ENCODE measurements at places on chromosomes 1 and 21.

DNA sequence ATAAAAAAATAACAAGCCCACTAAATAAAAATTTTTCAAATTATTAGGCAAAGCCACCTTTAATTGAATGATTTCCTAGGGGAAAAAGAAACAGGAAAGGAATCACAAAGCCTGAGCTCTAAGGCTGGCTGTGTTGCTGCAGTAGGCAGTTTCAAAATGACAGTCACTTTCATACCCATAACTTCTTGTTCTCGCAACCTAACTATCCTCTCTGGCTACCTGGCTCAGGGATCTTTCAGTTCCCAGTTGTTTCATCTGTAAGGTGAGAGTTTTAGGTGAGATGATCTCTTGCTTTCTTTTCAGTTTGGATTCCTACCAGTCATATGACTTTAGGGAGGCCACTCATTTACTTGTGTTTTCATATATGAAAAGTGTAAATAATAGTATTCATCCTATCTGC, 226.1 kb downstream of the ASTN1 start:
- DNase-seq, result no peak

GRCh38 chr1:245579881-245580280, 425.1 kb downstream of the KIF26B start:
- no peak for DNase-seq

GRCh38 chr1:174258148-174258550, 98.8 kb downstream of the RABGAP1L start:
- DNase-seq, result peak; percentile 54

- DNase-seq, result peak; percentile 23
Measured at GRCh38 chr1:59520827-59521418, 224.0 kb downstream of the FGGY start.

DNA sequence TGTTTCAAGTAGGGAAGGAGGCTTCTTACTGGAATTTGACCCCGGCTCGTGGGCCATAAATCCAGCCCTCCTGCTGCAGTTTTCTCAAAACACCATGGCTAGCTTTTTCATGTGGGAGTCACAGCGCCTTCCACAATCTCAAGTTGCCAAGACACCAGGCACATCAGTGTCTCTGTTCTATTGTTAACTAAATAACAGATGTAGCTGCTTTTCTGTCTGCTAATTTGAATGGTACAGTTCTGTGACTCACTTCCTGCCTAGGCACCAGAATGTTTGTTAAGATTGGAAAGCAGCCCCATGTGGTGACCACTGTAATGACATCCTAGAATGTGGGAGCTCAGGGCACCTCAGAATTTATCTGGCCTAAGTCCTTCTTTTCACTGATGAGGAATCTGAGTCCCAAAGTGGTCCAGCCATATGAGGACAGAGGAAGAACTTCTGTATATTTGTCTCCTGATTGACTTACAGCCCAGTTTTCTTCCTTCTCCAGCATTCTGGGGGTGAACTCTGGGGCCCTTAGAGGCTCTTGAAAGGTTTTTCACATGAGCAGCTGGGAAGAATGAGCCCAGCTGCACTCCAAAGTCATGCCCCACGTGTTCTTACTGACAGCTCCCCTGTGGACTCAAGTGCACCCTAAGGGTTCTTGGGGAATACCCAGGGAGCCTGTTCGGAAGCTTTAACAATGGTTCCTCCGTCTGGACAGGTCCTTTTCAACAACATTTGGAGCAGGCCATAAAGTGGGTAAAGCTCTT, 27.5 kb downstream of the TRIM45 start:
- DNase-seq, result peak; percentile 68

DNA sequence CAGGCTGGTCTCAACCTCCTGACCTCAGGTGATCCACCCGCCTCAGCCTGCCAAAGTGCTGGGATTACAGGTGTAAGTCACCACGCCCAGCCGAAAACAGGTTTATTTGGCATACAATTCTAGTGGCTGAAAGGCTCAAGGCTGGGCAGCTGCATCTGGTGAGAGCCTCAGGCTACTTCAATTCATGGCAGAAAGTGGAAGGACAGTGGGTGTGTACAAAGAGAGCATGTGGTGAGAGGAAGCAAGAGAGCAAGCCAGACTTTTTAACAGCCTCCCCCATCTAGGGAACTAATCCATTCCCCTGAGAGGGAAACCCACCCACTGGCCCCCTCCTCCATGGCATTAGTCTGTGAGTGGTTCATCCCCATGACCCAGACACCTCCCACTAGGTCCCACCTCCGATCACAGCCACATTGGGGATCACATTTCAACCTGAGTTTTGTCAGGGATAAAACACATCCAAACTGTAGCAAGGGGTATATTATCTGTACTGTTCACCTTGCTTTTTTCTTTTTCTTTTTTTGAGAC, 9.5 kb downstream of the BMP8A start:
- DNase-seq, result no peak

DNA sequence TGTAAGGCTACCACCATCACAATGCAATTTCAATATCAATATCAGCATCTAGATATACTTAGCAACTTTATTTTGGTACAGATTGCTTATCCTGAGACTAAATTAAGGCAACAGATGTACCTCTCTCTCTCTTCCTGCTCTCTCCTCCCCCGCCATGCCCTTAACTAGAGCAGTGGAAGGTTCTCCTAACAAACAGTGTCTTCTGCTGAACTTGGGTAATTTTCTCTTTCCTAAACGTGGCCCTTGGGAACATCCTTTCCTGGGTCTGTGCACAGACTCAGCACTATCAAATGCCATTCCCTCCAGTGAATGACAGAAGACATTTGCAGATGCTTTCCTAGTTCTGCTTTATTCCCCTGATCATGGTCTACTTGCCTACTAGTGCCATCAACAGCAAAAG, 85.6 kb upstream of the TTC39A start:
- no peak for DNase-seq

DNA sequence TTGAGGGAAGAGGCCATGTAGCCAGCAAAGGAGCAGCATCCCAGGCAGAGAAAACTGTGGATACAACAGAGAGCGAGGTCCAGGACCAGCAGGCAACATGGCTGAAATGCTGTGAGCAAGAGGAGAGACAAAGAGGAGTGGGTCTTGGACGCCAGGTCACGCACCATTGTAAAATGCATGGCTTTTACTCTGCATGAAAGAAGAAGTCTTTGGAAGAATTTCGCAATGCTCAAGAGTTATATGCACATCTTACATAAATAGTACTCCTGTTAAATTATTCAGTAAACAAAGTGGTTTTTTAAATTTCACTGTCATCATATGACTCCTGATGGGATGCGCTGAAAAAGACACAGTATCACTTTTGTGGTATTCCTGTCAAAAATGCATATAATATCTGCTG, 3.5 kb downstream of the CD244 start:
- no peak for DNase-seq

GRCh38 chr1:118659646-118660045, 328.5 kb downstream of the TBX15 start:
- no peak for DNase-seq

DNA sequence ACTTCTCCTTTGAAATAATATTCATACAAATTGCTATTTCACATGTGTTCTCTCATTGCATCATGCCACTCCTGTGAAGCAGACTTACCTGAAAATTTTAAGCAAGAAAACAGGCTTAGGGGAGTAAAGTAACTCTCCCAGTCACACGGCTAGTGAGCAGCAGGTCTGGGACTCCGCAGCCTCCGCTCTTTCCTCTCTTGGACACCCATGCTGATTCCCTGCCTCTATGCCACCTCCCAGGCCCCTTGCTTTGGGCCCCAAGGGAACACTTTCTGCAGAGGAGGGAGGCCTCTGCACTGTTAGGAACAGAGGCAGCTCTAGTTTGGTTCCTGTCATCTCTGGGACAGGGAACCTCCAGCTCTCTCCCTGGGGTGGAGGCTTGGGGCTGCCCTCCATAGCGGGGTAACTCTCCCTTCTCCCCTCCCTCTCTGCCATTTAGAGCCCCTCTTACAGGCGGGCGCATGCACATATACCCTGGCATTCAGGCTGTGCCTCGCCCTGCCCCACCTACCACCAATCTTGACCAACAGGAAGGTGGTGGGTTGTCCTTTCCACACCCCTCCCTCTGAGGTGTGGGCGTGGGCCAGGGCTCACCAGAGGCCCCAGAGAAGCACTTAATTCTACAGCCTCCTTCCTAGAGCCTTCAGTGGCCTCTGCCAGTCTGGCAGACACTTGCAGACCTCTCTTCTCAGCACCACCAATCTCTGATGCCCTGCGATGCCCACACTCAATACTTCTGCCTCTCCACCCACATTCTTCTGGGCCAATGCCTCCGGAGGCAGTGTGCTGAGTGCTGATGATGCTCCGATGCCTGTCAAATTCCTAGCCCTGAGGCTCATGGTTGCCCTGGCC, at the start of gene RXFP4:
TSS of gene RXFP4 (plus strand) at position 646 of the 852 bp plus-strand sequence. CDS start at position 718, 72 bp downstream.
- peak; percentile 35 for DNase-seq

DNA sequence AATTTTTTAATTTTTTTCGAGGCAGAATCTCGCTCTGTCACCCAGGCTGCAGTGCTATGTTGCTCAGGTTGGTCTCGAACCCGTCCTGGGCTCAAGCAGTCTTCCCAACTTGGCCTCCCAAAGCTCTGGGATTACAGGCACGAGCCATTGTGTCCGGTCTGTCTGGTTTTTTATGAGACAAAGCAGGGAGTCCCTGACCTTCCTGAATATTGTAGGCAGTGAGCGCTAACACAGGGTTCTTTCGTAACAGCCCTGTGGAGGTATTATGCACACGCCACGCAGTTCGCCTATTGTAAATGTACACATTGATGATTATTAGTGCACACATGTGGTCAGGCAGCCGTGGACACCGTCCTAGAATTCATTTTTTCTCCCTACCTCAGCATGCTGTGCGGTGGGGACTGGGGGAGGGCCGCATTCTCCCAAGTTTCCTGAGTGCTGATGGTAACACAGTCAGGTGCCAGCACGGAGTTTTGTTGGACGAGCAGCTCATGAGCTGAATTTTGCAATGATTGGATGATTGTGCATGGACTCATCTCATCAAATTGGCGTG, 19.6 kb downstream of the SPSB1 start:
- peak; percentile 24 for DNase-seq

GRCh38 chr1:186819563-186819962, 9.2 kb upstream of the PLA2G4A start:
- no peak for DNase-seq

DNA sequence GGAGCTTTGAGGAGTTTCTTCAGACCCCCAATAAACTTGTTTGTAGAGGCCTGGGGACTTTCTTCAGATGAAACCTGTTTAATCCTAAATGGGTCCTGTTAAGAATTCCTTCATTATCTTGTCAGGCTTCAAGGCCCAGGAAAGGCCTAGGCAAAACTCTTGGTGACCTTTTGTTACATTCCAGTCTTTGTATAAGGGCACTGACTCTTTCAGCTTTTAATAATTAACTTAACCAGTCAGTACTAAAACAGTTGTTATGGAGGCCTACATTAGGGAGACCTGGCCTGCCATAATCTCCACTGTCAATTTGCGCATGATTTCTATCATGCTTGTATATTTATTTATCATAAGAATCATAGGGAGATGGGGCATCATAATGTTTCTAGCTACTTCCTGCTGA, 110.2 kb downstream of the FCRL5 start:
- no peak for DNase-seq

DNA sequence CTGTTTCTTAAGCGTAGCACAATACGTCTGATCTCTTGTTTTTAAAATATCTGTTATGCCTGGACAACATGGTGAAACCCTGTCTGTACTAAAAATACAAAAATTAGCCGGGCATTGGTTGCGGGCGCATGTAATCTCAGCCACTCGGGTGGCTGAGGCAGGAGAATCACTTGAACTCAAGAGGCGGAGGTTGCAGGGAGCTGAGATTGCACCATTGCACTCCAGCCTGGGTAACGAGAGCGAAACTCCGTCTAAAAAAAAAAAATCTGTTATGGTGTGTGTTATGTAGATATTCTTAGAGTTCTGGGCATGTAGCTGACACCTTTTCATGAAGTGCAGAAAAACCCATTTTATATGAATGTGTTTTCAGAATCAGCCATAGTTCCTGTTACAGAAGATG, 38.2 kb downstream of the RABGAP1L start:
- no peak for DNase-seq

DNA sequence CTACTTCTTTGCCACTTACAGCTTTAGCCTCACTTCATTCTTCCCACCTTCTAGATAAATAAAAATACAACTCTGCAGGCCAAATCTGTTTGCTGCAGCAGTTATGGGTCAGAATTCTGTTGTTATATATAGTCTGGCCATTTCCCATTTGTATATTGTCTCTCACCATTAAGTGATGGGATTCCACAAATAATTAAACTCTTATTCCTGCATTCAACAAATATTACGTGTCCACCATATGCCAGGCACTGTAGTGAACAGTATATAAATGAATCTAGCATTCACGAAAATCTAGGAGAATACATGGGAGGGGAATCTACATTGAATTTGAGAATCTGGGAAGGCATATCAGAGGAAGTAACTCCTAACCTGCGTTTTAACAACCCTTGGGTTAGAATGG, 5.7 kb upstream of the GLRX2 start:
- peak; percentile 14 for DNase-seq

DNA sequence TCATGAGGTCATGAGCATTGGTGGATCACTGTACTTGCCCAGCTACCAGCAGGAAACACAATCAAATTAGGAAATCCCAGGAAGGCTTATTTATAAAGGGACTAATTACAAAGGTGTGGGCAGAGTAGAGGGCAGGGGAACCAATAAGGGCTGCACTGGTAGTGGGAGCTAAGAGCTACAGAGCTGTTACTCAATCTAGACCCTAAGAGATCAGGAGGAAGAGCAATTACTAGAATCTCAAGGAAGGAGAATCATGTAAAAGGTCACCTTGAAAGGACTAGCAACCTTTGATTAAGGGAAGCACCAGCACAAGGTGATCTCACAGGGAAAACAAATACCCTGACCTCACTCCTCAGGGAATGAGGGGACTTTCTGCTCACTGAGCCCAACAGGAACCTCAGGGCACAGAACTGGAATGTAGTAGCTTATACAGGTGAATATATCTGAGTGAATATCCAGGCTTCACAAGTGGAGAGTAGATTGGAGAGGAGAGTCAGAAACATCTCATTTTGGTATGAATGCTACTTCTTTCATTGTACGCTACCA, 66.8 kb downstream of the SAMSN1 start:
- no peak for DNase-seq

DNA sequence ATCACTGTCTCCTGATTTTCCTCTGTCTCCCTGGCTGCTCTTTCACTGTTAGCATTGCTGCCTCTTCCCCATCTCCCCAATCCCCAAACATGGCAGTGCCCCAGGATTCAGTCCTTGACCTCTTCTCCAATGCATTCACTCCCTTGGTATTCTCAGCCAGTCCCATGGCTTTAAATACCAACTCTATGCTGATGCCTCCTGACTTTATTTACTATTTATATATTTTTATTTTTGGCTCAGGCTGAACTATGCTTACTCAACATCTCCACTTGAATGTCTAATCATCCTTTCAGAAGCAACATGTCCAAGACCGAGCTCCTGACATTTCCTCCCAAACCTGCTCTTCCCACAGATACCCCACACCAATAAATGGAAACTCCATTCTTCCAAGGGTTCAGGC, 26.3 kb downstream of the NMNAT2 start:
- DNase-seq, result no peak

- DNase-seq, result peak; percentile 39
Measured at GRCh38 chr1:6538956-6539355, 15.4 kb downstream of the NOL9 start.
